ENCODE measurements at places on chromosomes 5 and 9. TPM values are rescaled to one million over a fixed set of nuclear protein-coding genes. Genes with fewer than 3 reads are reported as not detected.
A peak's percentile ranks its signal among the peaks of the same experiment; 100 is the strongest.

GRCh38 chr5:61621202-61621650 lies 289.2 kb downstream of the ZSWIM6 start:
- DNase-seq, result no peak

PDE8B gene
- 29.4 TPM for total RNA-seq

GRCh38 chr5:73151766-73152410 lies 21.1 kb upstream of the TMEM174 start:
- DNase-seq, result no peak

PROB1 gene
- total RNA-seq, result 3.0 TPM

GRCh38 chr9:129102791-129103594 lies 7.6 kb downstream of the CRAT start:
- DNase-seq, result peak; percentile 28

HOMER1 gene
- 6.0 TPM for total RNA-seq

GRCh38 chr5:3010953-3011763 lies 259.7 kb upstream of the IRX2 start:
- DNase-seq, result no peak

GRCh38 chr9:3699883-3700282 lies 174.1 kb upstream of the RFX3 start:
- no peak for DNase-seq

DNA sequence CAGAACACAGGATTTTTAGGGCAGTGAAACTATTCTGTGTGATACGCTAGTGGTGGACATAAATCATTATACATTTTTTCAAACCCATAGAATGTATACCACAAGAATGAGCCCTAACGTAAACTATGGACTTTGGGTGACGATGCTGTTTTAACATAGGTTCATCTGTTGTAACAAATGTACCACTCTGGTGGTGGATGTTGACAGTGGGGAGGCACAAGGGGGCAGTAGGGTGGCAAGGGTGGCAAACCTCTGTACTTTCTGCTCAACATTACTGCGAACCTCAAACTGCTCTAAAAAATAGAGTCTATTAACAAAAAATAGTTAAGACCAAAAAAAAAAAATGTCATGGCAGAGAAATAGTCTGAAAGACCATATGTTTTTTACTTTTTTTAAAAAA lies 9.1 kb upstream of the MVB12B start:
- DNase-seq, result no peak

DNA sequence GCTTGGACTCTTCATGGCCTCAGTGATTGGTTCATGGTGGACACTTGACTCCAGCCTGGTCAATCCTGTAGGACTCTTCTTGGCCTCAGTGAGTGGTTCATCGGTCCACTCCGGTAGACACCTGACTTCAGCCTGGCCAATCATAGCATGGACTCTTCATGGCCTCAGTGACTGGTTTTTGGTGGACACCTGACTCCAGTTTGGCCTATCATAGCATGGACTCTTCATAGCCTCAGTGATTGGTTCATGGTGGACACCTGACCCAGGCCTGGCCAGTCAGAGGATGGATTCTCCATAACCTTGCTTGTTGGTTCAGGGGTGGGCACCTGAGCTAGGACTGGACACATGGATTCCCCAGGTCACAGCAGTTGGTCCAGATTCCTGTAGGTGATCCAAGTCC lies 106.0 kb upstream of the ERCC6L2 start:
- DNase-seq, result no peak

C1QTNF2 gene
- total RNA-seq, result 2.2 TPM

GRCh38 chr5:116297296-116297814 lies 212.5 kb downstream of the COMMD10 start:
- DNase-seq, result no peak

DNA sequence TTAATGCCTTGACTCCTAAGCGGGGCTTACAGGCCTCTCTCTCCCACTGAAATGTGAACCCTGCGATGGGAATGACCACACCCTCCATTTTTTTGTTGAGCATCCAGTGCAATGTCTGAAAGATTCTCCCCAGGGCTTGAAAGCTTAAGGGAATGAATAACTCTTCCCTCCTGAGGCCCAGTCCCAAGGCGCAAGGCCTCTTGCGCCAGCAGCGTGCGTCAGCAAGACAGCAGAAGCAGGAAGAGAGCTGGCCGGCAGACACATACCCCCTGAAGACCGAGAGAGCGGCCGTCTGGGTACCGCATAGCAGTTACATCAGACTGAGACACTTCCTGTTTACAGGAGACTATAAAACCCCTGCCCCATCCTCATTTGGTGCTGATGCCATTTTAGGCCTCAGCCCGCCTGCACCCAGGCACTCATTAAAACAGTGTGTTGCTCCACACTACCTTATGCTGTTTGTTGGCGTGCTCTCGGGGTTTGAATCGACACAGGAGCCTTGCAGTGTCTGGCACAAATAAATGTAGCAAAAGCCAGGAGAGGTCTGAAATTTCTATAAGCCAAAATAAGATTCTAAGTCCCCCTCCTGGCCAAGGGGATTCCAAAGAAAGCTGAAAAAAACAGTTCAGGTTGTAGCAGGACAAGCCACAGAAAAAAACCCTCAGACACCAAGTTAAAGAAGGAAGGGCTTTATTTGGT lies 62.3 kb downstream of the GDNF start:
- DNase-seq, result no peak

GRCh38 chr5:72394688-72395087 lies 74.5 kb downstream of the PTCD2 start:
- no peak for DNase-seq

DNA sequence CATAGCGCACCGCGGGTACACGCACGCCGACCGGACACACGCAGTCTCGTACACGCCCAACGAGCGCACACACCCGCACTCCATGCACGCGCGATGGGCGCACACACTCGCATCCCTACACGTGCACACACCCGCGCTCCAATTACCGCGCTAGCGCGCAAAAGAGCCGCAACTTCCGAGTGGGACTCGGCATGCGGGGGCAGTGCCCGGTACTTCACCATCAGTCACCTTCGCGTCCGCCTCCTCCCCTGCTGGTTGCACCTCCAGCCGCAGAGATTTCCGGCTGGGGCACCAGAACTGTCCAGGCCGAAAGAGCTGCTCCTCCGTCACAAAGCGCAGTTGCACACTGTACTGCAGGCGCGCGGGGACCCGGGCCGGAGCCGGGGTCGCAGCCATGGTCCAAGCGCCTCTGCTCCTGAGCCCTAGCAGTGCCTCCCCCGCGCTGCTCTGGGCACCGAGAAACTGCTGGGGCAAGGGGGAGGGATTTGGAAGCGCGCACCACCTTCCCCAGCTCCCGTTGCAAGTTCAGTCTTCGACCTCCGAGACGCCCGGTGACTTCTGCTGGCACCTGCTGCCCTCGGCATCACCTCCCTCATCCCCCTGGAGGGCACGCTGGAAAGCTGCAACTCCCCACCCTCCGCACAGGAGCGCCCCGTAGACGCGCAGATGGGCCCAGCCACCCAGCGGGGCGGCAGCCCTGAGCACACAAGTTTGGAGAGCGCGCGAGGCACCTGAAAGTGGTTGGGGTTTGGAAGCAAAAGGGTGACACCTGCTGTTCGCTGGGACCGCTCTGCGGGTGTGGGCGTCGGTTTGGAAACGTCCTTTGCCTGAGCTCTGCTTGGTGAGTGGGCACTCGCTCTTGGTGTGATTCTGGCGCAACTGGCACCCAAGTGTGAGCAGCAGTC lies 337.4 kb upstream of the PUM3 start:
- peak; percentile 14 for DNase-seq

Data from mucosa of gallbladder (tissue), 1 donor.